ENCODE measurements at places on chromosomes 11 and 22.

DNA sequence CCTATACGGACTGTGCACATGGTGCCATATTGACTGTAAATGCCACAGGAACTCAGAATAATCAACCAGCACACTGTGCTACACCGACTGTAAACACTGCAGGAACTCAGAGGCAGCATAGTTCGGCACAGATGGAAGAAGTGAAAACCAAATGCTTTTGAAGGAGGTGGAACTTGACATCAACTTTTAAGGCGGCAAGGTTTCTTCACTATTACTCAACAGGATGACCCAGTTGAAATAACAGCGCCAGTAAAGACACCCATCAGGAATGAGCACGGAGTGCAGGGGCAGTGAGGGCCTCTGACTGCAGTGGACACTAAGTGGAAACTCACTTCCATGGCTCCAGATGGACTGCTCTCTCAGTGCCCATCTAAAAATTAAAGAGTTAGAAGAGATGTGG, 15.7 kb downstream of the TESMIN start:
- no peak for DNase-seq

DNA sequence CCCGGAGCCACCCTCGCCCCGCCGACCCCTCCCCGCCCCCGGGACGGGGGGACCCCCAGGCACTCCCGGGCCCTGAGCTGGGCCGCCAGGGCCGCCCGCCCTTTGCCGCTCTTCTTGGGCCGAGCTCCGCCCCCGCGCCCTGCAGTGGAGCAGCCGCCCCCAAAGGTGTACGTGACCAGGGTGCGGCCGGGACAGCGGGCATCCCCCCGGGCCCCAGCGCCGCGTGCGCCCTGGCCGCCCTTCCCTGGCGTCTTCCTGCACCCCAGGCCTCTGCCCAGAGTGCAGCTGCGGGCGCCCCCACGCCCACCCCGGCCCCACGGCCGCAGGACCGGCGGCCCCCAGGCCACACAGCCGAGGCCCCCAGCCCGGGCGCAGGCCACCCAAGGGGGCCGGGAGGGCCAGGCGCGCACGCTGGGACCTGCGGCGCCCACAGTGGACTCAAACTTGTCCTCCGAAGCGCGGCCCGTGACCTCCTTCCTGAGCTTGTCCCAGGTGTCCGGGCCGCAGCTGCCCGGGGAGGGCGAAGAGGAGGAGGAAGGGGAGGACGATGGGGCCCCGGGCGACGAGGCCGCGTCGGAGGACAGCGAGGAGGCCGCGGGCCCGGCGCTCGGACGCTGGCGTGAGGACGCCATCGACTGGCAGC, 7.4 kb downstream of the B4GALNT4 start:
- no peak for DNase-seq

DNA sequence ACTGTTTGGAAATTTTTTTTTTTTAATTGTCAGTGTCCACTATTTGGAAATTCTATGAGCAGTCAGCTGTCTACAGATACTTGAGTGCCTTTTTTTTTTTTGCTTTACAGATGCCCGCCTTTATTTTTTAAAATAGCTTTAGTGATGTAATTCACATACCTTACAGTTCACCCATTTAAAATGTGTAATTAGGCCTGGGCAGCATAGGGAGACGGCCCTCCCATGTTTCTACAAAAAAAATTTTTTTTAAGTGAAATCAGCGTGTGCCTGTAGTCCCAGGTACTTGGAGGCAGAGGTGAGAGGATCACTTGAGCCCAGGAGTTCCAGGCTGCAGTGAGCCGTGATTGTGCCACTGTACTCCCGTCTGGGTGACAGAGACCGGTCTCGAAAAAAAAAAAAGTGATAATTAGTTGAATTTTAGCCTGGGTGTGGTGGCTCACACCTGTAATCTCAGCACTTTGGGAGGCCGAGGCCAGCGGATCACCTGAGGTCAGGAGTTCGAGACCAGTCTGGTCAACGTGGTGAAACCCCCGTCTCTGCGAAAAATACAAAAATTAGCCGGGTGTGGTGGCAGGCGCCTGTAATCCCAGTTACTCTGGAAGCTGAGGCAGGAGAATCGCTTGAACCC, 1.5 kb downstream of the ZNF143 start:
- no peak for DNase-seq

DNA sequence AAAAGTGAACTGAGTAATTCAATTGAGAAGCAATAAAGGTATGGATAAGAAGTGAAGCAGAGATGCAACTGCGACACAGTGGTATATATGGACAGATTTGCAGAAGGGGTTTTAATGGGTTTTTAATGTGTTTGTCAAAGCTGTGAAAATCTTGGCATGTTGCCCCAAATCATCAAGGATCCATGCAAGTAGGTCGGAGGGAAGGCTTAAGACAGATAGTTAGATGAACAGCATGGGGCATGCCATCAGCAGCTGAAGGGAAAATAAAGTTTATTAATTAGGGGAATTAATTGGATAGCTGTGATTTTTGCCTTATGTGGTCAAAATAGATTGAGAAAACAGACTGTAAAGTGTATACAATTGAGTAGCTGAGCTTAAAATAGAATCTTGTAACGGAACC, 840.1 kb downstream of the JRKL start:
- no peak for DNase-seq

DNA sequence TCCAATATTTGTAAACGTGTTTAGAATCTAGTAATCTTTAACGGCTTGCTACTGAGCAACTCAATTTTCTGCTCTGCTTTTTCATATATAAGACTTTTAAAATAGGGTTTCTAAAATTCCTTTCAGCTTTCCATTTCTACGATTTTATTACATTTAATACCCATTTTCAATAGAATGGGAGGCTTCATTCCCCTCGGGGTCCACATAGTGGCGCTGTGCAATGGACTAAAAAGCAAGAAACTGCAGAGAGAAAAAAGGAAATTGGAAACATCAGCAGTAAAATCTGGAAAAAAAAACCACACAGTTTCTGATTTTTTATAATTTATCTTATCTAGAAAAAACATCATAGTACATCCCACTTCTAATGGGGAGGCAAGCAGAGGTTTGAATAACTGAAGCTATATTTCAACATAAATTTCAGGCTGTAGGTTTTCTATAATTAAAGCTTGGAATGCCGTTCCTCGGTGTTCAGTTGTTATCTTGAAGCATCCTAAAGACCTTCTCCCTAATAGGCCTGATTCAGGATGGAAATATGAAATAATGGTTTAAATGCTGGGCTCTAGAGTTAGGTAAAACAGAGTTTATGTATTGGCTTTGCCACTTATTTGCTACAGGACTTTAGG, 18.7 kb upstream of the JHY start:
- DNase-seq = no peak

DNA sequence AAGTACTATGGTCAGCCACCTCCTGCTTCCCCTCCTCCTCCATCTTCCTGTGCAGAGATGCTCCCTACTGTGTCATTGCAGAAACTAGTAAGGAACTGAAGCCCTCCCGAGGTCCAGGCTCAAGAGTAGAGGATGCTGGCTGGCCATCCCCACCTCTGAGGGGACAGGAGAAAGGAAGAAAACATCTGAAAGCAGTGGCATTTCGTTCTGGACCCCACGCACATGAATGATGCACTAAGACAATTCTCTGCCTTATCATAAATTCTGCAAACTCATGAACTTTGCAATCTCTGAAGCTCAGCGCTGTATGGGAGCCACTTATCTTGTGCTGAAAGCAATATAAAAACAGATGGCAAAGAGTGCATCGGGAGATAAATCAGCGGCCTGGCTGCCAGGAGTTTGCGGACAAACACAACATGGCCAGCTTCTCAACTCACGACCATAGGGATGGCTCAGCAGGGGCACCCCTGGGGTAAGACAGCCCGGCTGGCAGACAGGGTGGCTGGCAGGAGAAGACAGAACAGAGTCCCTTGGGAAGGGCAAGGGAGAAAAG, 306.4 kb downstream of the NXPE2 start:
- no peak for DNase-seq

- DNase-seq = no peak
Measured at GRCh38 chr11:128469220-128469619, 118.1 kb downstream of the ETS1 start.

- DNase-seq = no peak
Measured at GRCh38 chr11:12724301-12725054, 50.3 kb downstream of the TEAD1 start.

GRCh38 chr11:76577226-76577920, 93.2 kb downstream of the LRRC32 start:
- no peak for DNase-seq

GRCh38 chr11:32704775-32705174, 89.7 kb downstream of the CCDC73 start:
- DNase-seq = no peak

- no peak for DNase-seq
Measured at GRCh38 chr11:10295064-10295901, 1.3 kb upstream of the SBF2 start.

GRCh38 chr11:125464270-125464662, 31.8 kb downstream of the FEZ1 start:
- DNase-seq = no peak

DNA sequence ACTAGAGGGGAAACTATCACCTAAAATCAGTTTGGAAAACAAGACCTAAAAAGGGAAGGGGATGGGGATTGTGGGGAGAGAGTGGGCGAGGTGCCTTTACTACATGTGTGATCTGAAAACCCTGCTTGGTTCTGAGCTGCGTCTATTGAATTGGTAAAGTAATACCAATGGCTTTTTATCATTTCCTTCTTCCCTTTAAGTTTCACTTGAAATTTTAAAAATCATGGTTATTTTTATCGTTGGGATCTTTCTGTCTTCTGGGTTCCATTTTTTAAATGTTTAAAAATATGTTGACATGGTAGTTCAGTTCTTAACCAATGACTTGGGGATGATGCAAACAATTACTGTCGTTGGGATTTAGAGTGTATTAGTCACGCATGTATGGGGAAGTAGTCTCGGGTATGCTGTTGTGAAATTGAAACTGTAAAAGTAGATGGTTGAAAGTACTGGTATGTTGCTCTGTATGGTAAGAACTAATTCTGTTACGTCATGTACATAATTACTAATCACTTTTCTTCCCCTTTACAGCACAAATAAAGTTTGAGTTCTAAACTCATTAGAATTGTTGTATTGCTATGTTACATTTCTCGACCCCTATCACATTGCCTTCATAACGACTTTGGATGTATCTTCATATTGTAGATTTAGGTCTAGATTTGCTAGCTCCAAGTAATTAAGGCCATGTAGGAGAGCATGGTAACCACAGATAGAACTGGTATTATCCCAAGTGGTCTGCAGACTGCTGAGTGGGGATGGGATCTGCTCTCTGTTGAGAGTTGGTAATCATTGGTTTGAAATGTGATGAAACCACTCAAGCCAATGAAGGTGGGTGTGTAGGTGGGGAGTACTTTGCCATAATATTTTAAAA, 3.6 kb downstream of the NEAT1 start:
- peak; percentile 35 for DNase-seq

DNA sequence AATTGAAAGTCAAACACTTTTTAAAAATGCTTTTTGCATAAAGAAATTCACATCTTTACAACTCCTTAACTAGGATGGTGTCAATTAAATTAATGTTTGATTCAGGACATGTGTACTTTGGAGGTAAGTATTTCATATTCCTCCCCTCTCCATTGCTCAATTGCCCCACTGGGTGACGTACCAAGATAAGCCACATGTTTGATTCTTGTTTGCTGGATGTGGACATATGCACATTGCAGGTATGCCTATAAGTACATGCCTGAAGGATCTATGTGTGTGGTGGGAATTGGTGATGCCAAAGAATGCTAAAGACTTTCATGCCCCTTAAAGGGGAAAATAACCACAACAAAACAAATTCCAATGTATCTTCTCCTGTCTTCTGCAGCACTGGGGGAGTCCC, 5.8 kb downstream of the CD44 start:
- DNase-seq = no peak

DNA sequence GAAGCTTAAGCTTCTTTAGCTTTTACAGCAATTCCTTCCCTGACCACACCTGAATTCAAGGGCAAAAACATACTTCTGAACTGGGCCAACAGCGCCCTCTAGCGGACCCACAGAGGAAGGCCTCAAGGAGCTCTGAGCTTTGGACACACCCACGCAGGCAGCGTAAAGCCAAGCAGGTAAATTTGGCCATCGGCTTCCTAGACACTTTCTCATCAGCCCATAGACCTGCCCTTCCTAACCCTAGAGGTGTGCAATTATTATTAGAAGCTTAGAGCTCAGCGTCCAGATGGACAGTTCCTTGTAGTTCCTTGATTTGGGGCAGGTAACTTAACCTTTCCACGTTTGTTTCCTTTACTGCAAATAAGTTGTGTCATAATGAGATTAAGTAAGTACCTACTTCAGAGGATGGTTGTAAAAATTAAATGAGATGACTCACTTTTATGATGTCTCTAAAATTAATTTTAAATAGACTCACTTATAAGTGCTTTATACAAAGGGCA, 25.7 kb upstream of the HMGXB4 start:
- DNase-seq = peak; percentile 73

- DNase-seq = no peak
Measured at GRCh38 chr11:57638811-57639320, 10.8 kb downstream of the YPEL4 start.

- no peak for DNase-seq
Measured at GRCh38 chr11:122173587-122173986, 57.6 kb upstream of the BLID start.

- no peak for DNase-seq
Measured at GRCh38 chr11:107567739-107568335, 2.3 kb upstream of the ALKBH8 start.

DNA sequence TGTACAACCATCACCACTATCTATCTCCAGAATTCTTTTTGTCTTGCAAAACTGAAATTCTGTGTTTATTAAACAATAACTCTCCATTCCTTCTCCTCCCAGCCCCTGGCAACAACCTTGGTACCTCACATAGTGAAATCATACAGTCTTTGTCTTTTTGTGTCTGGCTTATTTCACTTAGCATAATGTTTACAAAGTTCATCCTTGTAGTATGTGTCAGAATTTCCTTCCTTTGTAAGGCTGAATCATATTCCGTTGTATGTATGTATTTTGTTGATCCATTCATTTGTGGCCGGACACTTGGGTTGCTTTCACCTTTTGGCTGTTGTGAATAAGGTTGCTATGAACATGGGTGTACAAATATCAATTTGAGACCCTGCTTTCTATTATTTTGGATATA, 243.7 kb upstream of the TBCEL start:
- no peak for DNase-seq

DNA sequence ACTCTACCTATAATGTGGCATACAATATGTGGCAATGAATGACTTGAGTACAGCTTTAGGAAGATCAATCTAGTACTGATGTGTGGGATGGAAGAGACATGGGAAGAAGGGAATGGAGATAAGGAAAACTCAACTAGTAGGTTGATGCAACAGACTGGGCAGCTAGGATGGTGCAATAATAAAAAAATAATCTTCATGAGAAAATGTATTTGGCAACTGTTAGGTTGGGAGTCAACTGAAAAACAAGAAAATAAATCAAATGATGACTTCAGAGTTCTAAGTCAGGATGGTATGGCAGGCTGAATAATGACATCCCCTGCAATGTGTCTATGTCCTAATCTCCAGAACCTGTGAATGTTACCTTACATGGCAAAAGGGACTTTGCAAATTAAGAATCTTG, 236.8 kb upstream of the PITPNB start:
- DNase-seq = no peak

DNA sequence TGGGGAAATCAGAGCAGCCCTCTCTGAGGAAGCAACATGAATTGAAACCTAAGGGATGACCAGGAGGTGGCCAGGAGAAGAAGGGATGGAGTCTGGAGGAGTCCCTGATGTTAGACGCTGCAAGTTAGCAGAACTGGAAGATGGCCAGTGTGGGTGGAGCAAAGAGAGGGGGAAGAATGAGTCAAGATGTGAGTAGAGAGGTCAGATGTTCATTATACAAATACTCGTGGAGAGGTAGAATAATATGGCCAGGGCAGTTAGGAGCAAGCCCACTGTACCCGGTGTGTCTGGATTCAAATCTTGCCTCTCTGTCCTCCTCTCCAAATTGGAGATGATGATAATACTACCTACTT, 242.0 kb downstream of the TENM4 start:
- DNase-seq = no peak
